Stimulated activated CD8-positive, alpha-beta memory T cell treated with anti-CD3 and anti-CD28 coated beads, Interleukin-12 subunit alpha, Interleukin-12 subunit beta, amount 100 ng/mL, for 1 hour (primary cell): ENCODE measurements at places on chromosomes 16 and 17.

- DNase-seq: no peak
Measured at GRCh38 chr17:10635290-10635689, 21.8 kb downstream of the MYH3 start.

DNA sequence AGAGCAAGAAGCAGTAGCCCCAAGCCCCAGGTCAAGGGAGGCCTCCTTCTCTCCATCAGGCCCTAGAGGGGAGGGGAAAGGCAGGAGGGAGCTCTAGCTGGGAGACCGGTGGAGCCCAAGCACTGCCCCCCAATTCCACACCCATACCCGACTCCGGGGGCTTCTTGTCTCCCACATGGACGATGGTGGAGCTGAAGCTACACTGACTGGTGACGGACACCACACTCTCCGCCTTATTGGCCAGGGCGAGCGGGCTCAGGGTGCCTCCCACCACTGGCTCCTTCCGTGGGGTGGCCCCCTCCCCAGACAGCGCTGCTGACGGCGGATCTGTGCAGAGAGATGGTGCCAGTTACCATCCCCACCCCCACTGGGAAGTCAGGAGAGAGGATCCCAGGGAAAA, 6.4 kb downstream of the PER1 start:
- DNase-seq: no peak

DNA sequence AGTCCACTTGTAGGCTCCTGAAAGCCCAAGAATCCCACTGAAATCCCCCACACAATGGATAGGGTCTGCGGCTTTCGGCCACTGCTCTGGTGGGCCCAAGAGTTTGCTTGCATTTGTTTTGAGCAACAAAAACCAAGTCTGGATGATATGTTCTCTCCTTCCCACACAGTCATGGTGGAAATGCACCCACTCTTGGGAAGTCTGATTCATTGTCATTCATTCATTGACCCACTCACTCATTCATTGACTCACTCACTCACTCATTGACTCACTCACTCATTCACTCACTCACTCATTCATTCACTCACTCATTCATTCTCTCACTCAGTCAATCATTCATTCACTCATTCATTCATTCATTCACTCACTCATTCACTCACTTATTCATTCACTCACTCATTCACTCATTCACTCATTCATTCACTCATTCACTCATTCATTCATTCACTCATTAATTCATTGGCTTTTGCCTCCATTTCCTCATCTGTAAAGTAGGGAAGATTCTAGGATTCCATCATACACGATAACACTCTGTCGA, 2.2 kb upstream of the CA5A start:
- no peak for DNase-seq

- DNase-seq: no peak
Measured at GRCh38 chr17:45718791-45719190, 65.3 kb upstream of the CRHR1 start.

- no peak for DNase-seq
Measured at GRCh38 chr17:21298056-21298982, 13.8 kb downstream of the MAP2K3 start.

DNA sequence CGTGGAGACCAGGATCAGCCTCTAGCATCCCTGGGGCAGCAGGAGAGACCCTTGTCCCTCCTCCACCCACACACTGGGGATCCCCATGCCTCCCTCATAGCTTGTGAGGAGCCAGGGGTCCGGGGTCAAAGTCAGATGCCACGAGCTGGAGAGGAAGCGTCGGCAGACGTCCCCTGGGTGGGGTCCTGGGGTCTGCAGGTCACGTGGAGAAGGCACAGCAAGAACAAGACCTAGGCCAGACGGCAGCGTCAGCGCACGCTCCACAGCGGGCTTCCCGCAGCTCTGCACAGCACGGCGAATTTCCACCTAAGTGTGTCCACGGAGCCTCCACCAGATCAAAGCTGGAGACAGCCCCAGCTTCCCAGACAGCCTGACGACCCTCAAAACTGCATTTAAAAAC, 49.3 kb downstream of the SLC7A5 start:
- no peak for DNase-seq

- DNase-seq: no peak
Measured at GRCh38 chr16:68033101-68033500, 10.0 kb downstream of the DUS2 start.

DNA sequence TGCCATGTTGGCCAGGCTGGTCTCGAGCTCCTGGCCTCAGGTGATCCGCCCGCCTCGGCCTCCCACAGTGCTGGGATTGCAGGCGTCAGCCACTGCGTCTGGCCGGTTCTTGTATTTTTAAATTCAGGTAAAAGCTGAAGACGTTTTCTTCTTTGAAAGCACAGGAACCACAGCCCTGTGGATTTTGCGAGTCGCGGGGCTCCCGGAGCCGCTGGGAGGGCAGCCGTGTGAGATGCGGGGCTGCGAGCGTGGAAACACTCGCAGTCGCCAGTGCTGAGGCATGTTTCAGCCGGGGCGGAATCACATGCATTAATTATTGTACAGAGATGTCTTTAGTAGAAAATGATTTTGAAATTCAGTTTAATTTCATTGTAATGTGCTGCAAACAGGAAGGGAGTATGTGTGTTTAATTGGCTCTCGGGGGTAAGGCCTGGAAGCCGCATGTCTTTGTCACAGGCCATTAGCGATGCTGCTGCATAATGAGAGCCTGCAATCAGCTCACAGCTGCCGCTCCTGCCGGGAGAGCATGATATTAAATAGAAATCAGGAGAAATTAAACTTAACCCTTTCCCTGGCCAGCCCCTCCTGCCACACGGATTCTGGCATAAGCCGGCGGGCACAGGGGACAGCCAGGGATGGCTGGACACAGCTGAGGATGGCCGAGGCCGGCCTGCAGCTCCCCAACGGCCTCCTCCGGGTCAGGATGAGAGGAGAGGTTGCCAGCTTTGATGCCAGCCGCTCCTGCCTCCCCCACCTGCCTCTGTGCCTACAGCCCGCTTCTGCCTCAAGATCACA, 35.4 kb upstream of the CDH15 start:
- DNase-seq: no peak

- DNase-seq: no peak
Measured at GRCh38 chr17:20966870-20967269, 75.9 kb downstream of the USP22 start.

DNA sequence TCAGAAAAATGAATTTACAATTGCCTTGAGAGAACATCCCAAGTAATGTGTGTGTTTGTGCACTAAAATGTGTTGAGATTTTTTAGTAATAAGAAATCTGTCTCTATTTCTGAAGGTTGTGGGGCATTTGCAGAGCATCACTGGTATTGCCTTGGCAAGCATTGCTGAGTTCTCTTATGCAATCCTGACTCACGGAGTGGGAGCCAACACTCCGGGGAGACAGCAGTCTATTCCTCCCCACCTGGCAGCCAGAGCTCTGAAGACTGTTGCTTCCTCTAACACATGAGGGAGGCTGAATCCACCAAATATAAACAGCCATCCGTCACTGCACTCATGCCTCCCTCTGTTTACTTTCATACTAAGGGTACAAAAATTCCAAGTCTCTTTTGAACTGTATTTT, 10.6 kb downstream of the CNTD1 start:
- no peak for DNase-seq

DNA sequence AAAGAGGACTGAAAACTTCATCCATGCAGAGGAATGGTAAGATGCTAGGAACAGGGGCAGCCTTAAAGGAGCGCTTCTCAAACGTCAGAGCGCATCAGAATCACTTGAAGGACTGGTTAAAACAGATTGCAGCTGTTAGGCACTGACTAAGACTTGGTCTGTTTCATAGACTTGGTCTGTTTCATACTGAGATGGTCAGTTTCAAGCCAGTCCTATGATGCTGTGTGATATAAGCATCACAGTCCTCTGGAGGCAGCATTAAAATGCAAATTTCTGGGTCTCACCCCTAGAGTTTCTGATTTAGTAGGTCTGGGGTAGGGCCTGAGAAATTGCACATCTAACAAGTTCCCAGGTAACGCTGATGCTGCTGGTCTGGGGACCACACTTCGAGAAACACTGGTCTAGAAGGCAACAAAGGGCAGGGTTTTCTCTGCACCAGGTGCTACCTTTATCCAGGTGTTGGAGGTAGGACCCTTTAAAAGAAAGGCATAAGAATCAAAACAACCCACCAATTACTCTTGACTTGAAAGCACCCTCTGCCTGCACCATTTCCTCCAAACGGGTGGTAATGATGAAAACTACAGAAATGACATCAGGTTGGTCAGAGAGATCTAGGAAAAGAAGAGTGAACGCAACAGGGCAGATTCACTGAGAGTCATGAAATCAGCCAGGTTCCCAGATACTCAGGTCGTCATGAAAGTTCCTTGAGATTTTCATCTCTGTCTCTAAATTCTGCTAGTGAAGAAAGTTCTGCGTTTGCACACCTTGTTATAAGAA, 95.0 kb upstream of the RCVRN start:
- DNase-seq: no peak

DNA sequence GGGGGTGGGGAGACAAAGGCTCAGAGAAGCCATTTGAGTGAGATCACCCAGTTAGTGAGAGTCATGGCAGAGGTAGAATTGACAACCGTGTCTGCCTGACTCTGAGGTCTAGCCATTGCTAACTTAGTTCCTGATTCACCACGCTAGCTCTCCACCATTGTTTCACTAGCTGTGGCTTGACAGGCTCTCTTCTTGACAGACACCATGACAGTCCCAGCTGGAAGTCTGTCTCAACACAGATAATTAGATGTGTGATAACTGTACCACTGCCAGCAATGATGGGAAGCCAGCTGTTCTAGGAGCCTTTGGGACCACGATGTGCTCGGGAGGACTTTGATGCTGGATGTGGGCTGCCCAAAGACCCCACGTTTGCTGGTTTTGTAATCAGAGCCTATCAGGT, 170.5 kb upstream of the CACNG3 start:
- no peak for DNase-seq

- no peak for DNase-seq
Measured at GRCh38 chr16:12455287-12455798, 348.3 kb downstream of the CPPED1 start.

- no peak for DNase-seq
Measured at GRCh38 chr16:565419-566330, 1.1 kb upstream of the NHLRC4 start.

DNA sequence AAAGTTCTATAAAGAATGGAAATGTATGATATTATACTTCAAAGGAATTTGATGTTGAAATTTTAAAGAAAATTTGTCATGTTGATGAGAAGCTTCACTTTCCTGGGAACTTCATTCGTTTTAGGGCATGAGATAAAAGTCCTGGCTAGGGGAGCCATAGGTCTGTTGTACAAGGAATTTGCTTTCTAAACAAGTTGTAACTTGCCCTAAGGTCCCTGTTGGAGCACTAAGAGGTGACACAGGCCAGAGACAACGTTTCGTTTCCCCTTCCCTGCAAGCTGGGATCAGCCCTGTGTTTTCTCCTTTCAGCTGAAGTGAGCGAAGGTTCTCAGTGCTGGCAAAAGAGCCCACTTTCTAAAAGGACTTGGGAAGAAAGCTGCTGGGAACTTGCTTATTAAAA, 16.6 kb downstream of the PLD6 start:
- DNase-seq: no peak

DNA sequence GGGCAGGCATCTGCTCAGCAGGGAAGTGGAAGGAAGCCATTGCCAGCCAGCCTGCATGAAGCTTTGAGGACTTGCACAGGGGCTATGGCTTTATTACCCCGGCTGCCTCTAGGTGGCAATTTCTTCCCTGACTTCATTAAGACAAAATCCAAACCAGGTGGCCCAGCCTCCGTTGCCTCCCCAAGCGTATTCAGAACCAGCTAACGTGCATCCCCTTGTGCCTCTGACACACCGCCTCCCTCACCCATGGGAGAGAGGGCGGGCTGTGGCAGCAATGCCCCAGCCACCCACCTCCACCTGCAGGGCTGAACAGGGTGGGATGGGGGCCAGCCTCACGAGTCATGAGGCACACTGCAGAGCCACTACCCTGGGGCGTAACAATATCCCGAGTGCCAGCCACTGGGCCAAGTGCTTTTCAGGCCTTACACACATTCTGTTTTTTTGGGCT, 6.8 kb downstream of the KIFC3 start:
- no peak for DNase-seq

GRCh38 chr16:49596068-49596467, 222.5 kb downstream of the C16orf78 start:
- no peak for DNase-seq

GRCh38 chr17:80070375-80071115, 30.8 kb upstream of the GAA start:
- no peak for DNase-seq

GRCh38 chr17:1083451-1084187, 86.7 kb downstream of the TIMM22 start:
- DNase-seq: no peak

DNA sequence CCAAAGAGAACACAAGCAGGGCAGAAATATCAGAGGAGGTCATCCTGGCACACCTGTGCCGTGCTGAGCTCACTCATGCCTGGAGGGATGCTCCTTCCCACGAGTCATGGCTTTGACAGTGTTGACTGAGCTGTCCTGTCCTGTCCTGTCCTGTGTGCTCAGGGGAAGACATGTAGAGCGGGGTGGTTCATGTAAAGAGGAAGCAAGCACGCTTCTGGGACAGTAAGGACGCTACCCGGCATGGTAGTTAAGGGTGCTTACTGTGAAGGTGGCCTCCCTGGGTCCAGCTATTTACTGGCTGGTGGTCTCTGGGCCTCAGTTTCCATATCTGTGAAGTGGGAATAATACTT, 398 bp downstream of the LGALS9 start:
- no peak for DNase-seq

GRCh38 chr17:6231886-6232731, 161.9 kb downstream of the WSCD1 start:
- no peak for DNase-seq

DNA sequence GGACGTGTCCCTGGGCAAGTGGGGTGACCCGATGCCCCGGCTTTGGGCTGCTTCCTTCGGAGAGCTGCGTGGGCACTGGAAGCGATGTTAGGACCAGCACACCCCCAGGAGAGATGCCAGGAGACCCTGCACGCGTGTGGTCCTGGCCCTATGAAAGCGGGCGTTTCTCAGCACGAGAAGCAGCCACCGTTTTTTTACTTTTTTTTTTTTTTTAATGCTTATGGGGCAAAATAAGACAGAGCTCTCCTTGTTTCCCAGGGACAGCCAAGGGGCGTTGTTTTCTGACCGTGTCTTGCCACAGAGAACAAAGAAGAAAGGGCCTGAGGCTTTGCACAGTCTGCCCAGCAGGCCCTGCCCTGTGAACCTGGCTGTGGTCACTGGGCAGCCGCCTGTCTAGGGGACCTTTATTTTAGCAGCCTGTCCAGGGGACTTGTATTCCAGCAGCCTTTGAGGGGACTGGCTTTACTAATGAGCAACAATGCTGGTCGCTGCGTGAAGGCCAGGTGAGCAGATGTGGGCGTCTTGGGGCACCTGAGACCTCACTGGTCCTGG, 996 bp downstream of the SLC25A10 start:
- no peak for DNase-seq

GRCh38 chr16:54932737-54933254, 2.1 kb downstream of the IRX5 start:
- no peak for DNase-seq

GRCh38 chr16:35452471-35452870, 1993.1 kb downstream of the TP53TG3F start:
- DNase-seq: no peak

GRCh38 chr16:73846007-73846330, 450.6 kb upstream of the PSMD7 start:
- DNase-seq: no peak
